ENCODE measurements at places on chromosomes 1 and 21.

DNA sequence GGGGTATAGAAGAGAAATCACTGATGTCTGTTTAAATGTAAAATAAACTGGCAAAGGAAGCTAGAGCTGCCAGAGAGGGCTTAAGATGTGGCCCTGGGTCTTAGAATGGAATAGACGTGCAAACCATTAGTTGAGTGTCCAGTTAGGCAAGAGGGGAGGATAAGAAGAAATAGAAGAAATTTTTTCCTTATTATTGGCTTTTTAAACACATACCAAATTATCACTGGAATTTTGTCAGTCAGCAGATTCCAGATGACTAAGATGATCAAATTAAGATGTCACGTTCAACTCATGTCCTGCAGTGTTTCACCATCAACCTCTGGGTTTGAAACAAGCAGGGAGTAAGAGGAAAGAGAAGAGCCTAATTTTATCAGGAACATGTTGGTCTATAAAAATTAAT lies 71.6 kb upstream of the C1orf21 start:
- DNase-seq: peak; percentile 54

DNA sequence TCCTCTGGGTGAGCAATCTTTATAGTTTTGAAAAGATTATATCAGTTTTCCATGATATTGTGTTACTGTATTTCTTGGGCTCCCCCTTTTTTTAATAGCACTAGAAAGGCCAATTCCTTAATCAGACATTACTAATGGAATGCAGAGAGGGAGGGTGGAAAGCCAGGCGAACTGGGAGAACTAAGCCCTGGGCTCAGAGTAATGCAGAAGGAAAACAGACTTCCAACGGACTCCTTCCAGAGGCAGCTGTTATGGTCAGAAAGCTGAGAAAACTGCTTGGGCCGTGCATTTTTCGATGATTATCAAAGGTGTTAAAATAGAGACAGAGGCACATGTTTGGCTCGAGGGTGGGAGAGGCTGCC lies 206.3 kb downstream of the FOXD2 start:
- DNase-seq: peak; percentile 63

DNA sequence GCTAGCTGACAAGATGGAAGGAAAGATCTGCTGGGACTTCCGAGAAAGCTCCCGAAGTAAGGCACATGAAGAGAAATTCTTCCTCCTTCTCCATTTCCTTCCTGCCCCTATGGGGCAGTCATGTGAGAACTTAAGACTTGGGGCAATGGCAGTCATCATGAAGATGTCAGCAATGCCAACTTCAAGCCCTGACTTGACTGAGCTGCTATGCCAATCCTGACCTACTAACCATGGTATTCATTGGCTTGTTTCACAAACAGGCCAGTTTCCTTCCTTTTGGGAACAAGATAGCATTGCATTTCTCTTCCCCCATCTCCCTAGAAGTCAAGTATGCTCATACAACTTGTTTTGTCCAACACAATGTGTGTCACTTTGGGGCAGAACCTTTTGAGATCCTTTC lies 25.5 kb downstream of the GRIK1 start:
- DNase-seq: no peak

DNA sequence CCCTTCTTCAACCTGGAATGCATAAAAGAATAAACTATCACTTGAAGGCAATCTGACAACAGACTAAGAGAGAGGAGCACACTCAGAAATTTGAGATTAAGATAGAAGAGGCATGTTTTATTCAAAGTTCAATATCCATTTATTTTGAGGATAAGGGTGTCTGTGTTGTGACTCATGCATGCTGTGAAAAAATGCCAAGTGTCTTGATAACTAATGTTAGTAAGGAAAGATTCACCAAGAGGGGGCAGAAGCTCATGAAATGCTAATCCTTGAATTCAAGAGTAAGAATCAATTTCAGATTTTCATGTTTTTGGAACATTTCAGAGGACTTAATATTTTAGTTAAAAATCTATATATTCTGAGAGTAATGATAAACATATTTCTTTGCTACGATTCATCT lies 94.0 kb downstream of the IFI44 start:
- no peak for DNase-seq

GRCh38 chr1:37890378-37891014 lies 31.1 kb upstream of the MTF1 start:
- DNase-seq: peak; percentile 38

- peak; percentile 76 for DNase-seq
These were observed 42.0 kb downstream of the CAPZB start for GRCh38 chr1:19443326-19443725.

DNA sequence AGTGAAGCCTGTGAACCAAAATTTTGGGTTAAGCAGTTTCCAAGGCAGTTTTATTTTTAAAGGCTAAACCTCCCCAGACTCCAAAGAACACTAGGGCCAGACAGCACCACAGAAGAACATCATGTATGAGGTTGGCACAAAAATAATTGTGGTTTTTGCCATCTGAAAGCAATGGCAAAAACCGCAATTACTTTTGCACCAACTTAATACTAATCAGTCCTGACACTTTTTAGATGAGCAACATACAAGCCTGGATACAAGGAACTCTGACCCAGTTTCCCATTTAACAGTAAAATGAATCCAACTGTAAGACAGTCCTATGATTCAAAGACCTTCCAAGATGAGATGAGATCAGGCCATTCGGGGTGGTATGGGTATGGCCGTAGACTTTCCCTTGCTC lies 46.8 kb downstream of the CNIH3 start:
- DNase-seq: no peak

- DNase-seq: no peak
These were observed 74.4 kb upstream of the HAO2 start for GRCh38 chr1:119294199-119294598.

DNA sequence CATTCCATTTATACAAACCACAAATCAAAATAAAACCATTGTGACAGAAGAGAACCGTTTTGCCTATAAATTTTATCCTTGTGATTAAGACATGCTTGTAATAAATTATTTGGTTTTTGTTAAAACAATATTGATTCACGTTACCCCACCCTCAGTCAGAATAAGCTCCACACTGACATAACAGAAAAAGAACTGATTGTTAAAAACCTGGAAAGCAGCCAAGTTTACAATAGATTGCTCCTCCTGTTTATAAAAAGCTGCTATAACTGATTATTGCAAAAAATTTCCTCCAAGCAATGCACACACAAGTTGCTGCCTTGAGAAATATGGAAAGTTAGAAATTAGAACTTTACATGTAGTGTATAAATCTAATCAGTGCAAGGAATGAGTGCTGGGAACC lies 263.5 kb downstream of the SETD4 start:
- no peak for DNase-seq

DNA sequence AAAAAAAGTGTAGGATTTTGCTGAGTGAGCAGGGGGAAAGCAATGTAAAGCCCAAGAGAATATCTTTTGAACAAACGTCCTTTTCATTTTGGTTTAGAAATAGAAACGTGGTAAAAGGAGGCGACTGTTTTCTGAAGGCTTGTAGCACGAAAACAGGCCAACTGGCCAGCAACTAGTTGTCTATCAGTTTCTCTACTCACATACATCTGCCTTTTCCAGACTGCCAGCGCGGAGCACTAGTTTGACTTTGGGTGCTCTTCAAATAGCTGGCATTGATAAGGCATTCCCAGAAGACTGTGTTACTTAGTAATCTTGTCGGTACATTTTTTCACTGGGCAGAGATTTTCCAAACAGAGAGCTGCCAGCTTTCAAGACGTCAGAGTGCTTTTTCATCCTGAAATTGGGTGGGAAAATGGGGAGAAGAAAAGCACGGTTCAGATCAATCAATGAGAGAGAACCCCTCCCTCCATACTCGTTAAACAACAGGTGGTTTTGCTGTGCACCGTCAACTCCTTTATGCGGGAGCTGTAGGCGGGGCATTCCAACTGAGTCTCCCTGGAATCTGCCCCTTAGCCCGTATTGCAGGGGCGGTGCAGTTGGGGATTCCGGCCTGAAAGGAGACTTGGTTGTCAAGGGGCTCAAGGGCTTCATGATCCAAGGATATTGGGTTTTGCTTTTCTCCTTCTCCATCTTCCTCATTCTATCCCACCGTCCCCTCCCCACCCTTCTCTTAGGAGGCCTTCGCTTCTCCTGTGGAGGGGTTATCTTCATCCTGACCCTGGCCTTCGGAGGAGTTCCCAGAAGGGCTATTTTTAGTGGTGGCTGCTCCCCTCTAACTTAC lies 884 bp upstream of the LRRC8C start:
- no peak for DNase-seq

- DNase-seq: no peak
These were observed 142.1 kb upstream of the IVNS1ABP start for GRCh38 chr1:185459141-185459540.

DNA sequence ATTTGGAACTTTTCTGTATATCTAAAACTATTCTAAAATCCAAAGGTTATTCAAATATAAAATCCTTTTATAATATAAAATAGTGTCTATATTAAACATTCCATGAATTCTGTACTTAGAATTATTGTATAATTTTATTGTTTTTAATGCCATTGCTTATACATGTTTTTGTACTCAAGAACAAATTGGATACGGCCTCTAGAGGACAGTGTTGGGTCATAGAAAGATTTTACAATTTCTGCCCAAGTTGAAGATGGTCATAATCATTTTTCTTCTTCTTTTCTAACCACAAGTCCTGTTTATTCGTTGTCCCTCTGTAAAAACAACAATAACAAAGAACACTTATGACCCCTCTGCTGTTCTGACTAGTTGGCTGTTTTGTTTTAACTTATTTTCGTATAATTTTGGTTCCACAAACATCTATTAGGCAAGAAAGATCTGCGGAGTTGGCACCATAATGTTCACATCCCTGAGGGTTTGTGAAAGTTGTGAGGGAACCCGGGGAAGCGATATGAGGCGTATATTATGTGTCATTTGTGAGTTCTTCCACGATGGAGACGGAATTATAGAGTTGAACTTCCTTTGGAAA lies 75.7 kb upstream of the KIF26B start:
- no peak for DNase-seq

- peak; percentile 60 for DNase-seq
These were observed 21.3 kb downstream of the TMCC2 start for GRCh38 chr1:205248793-205249601.

DNA sequence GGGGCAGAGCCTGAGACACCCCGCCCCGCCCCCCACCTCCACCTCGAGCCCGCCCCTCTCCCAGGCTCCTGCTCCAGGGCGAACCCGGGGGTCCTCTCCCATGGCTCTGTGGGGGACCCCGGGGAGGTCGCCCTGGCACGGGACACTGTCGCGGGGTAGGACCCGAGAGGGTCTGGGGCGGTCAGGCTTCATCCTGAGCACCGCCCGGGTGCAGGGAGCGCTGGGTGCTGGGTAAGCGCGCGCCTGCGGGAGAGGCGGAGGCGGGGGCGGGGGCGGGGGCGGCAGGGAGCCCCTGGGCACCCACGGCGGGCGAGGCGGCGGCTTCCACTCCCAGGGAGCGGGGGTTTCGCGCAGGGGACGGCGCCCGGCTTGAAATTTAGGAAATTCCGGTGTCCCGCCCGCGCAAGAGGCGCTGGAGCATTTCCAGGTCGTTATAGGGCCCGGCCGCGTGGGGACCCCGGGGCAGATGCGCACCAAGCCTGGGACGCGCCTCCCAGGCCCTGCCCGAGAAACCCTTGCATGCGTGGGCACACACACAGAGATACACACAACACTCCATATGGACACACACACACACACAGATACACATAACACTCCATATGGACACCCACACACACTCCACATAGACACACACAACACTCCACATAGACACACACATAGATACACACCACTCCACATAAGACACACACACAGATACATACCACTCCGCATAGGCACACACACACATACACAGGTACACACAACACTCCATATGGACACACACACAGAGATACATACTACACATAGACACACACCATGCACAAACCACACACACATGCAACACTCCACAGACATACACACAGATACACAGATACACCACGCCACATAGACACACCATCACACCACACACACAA lies 48.7 kb upstream of the SLC19A1 start:
- DNase-seq: no peak

GRCh38 chr1:29286194-29286767 lies 50.0 kb downstream of the PTPRU start:
- no peak for DNase-seq

GRCh38 chr1:236416165-236416564 lies 22.1 kb downstream of the EDARADD start:
- DNase-seq: no peak

DNA sequence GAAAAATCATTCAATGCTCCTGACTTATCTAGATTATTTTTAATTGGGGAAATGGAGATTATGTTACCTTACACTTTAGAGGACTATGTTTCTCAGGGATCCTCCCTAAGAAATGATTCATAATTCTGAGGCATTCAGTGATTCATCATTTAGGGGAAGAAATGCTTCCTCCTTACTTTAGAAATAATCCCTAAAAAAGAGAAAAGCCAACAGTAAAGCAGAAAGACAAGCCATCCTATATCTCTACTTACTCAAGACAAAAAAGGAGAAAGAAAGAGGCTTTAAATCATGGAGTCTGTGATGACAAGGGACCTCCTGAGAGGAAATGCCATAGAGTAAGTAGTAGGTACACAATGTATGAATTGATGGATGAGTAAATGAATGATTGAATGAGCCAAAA lies 137.0 kb downstream of the BRINP2 start:
- no peak for DNase-seq

DNA sequence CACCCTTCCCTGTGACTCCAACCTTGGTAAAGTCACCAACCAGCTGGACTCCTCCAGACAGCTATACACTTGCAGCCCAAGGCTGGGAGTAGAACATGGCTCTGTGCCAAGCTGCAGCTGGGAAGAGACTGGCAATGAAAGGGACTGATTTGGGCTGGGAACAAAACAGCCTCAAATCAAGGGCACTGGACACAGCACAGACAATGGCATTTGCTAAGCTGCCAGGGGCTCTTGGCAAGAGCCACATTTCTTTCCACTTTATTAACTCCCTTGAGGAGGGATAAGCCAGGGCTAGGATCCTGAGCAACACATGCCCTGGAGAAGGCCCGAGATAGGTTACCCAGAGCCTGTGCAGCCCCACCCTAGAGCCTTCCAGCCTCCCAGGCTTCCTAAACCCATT lies 12.0 kb downstream of the SYT11 start:
- DNase-seq: peak; percentile 81

DNA sequence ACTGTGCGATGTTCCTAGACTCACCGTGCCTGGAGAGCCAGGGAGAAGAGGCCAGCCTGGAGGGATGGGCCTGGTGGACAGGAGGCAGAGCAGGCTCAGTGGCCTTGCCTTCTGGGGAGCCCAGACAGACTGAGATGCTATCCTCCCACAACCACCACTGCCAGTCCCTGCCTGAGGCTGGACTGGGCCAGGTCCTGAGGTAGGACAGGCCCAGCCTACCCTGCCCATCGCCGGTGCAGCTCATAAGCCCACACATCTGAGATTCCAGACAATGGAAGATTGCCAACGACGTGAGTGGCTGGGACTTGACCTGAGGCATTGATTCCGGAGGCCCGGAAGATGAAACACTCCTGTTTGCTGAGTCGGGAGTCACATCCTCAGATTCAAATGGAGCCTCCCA lies 5.8 kb downstream of the CLEC20A start:
- DNase-seq: no peak

- DNase-seq: no peak
These were observed 589.9 kb downstream of the ADGRL2 start for GRCh38 chr1:82390627-82391026.

DNA sequence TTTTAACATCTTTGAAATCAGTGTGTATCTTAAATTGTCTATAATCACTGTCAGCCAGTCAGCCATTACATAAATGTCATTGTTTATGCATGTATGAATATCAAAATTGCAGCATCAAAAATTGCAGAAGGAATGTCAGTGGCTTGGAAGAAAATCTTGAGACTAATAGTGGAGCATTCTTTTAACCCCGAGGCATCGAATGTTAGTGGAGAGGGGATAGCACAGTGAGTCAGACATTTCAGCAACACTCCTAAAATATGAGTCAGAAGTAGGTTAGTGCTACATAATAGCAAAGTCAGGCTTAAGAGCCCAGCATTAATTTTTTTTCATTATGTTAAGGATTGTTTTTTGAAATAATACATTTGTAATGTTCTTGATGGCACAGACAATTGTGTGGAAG lies 45.5 kb downstream of the SNRPE start:
- DNase-seq: no peak
